ENCODE measurements at places on chromosomes 4 and X.

- no peak for DNase-seq
Observed at GRCh38 chr4:98383431-98384106, 122.4 kb downstream of the RAP1GDS1 start.

DNA sequence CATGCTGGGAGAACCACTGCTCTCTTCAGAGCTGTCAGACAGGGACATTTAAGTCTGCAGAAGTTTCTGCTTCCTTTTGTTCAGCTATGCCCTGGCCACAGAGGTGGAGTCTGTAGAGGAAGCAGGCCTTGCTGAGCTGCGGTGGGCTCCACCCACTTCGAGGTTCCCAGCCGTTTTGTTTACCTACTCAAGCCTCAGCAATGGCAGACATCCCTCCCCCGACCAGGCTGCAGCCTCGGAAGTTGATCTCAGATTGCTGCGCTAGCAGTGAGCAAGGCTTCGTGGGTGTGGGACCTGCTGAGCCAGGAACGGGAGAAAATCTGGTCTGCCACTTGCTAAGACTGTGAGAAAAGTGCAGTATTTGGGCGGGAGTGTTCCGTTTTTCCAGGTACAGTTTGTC, 118.9 kb downstream of the SLC10A6 start:
- no peak for DNase-seq

- no peak for DNase-seq
Observed at GRCh38 chr4:6595897-6596537, 21.0 kb downstream of the MAN2B2 start.

GRCh38 chr4:25032126-25032525, 1.4 kb upstream of the LGI2 start:
- no peak for DNase-seq

DNA sequence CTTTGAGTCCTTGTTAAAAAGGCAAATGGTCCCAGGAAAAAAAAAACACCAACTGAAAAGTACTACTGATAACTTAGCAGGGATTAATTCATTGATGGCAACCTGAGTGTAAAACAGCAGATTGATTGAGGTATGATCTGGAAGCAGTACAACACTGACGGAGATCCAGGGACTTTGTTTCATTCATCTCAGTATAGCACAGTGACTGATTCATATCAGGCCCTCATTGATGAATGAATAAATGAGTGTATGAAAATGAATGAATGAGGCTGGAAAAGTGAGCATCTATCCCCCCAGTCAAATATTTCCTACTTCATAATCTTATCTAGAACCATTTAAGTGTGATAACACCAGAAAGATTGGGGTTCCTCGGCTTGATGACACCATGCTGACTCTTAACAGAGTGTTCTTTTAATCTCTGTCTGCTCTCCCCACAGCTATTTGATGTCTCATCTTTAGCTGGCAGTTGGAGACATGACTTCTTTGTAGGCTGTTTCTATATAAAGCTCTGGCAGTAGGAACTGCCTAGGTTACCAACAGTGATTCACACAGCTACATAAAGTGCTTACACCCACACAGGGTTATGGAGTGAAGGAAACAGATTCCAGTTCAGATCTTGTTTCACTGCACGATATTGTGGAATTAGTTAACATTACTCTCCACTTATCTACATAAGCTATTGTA, 18.6 kb upstream of the RNF128 start:
- no peak for DNase-seq

GRCh38 chrX:110086162-110086915, 83.4 kb downstream of the TMEM164 start:
- DNase-seq: no peak

- DNase-seq: no peak
Observed at GRCh38 chr4:183376381-183376780, 54.2 kb upstream of the CLDN24 start.

All from GM12891 (cell line).